ENCODE measurements at places on chromosomes 13 and 19.

DNA sequence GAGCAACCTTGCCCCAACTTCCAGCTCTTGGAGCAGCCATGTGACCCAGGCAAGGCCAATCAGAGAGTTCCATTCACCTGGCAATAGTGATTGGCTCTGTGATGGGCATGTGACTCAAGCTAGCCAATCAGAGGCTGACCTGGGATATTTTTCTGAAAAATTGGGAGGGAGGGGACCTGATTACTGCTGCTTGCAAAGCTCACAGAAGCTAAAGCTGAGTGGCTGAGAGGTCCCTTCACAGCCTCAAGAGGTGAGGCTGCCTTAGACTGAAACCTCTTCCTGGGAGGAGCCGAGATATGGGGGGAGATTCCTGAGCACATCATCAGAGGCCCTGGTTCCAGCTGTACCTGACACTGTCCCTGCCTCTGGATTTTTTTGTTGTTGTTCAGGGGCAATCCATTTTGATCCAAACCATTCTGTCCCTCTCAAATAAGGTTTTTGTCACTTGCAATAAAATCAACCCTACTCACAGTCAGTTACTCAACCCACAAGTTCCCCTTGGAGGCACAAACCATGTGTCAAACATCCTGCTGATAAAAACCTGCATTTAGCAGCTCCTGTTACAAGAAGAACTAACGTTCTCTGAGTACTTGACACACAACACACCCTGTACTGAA lies 4.8 kb downstream of the CIB3 start:
- DNase-seq, result no peak

DNA sequence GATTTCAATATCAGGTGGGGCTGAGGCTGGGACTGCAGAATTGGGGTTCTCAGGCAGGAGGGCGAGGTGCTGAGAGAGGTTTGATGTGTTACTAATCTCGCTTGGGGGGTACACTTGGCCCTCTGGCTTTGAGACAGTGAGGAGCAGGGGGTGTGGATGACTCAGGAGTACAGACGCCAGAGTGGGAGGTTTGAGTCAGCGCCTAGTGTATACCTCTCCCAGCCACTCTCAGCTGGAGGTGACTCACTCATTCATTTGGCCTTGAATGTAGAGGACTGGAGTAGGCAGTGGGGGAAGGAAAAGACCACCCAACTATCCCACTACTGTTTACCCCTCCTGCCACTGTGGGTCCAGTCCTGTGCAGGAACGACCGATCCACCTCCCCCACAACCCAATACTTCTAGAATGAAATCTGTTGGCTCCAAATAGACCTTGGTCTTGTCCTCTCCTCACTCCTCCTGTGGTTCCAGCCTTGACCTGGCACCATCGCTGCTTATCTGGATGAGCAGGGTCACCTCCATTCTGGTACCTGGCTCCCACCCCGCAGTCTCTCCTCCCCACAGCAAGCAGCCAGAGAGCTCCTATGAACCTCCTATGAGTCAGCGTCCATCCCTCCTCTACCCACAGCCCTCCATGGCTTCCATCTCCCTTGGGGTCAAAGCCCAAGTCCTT lies 20.1 kb upstream of the ZNRF4 start:
- DNase-seq, result no peak

DNA sequence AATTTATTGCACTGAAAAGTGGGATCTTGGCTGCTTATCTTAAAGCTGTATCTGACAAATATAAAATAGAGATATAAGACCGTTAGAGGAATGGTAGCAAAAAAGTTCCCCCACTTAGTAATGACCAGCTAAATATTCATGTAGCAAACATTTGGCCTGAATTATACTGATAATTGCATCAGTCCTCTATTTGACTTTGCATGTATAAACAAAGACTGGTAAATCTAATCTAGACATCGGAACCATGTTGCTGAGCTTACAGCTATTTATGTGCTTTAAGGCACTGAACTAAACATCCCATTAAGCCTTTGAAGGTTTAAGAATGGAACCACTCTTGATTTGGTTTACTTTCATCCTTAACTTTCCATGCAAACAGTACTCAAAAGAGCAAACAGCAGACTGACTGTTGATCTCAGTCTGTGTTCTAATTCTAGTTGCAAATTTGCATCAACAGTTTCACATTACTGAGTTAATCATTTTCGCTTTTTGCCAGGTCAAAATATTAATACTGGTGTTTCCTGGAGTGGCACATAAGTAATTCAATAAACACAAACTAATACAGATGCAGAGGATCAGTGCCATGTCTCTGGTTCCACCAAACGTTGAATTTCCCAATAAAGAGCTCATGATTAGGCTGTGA lies 203.5 kb upstream of the HTR2A start:
- no peak for DNase-seq

DNA sequence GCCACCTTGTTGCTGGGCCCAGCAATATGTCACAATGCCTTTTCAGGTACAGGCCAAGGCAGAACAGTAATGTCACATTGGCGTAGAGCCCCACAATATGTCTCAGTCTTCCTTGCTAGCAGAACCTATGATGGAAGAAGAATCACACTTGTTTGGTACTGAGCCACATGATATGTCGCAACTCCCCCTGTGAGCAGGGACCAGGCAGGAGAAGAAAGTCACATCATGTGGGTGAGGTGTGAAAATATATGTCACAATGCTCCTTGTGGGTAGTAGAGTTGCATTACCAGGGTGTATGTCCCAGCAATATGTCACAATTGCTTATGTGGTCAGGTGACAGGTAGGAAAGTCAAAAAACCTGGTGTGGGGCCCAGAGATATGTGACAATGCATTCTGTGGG lies 7.1 kb upstream of the ZNF91 start:
- DNase-seq, result no peak

GRCh38 chr13:71712988-71713653 lies 153.9 kb downstream of the DACH1 start:
- DNase-seq, result no peak

- DNase-seq, result peak; percentile 76
These were observed 805 bp downstream of the TMEM205 start for GRCh38 chr19:11345122-11345803.

GRCh38 chr19:55216461-55217198 lies 7.3 kb upstream of the PTPRH start:
- DNase-seq, result peak; percentile 79

DNA sequence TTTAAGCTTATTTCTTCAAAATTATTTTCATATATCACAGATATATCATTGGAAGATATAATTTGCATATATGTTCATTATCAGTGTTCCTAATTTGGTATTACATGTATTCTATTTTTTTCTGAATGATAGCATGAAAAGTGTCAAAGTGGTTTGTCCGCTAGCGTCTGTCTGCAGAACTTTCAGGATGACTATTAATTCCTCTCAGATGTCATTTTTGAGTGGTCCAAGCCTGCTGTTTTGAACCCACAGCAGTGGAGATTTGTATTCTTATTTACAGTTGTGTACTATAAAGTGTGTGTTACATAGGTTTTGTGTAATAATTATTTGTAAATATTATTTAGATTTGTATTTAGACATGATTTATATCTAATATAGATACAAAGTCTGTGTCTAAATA lies 8.5 kb downstream of the UTP14C start:
- no peak for DNase-seq

DNA sequence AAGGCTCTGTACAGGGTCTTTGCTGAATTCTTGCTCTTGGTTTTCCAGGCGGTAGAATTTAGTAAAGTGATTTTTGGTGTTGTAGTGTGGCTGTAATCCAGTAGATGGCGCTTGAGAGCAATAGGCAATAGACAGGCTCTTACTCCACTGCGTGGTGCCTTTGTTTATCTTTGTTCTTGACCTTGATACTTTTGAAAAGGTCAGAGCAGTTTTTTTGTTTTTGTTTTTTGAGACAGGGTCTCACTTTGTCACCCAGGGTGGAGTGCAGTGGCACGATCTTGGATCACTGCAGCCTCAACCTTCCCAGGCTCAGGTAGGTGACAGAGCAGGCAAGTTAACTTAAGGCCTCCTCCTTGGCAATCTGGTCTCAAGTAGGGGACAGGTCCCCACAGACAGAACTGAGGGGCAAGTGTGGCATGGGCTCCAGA lies 12.2 kb upstream of the LILRA5 start:
- no peak for DNase-seq

- DNase-seq, result no peak
These were observed 1336.5 kb downstream of the UQCRFS1 start for GRCh38 chr19:27876489-27876888.

- no peak for DNase-seq
These were observed 6.2 kb upstream of the ZNF529 start for GRCh38 chr19:36579255-36579654.

DNA sequence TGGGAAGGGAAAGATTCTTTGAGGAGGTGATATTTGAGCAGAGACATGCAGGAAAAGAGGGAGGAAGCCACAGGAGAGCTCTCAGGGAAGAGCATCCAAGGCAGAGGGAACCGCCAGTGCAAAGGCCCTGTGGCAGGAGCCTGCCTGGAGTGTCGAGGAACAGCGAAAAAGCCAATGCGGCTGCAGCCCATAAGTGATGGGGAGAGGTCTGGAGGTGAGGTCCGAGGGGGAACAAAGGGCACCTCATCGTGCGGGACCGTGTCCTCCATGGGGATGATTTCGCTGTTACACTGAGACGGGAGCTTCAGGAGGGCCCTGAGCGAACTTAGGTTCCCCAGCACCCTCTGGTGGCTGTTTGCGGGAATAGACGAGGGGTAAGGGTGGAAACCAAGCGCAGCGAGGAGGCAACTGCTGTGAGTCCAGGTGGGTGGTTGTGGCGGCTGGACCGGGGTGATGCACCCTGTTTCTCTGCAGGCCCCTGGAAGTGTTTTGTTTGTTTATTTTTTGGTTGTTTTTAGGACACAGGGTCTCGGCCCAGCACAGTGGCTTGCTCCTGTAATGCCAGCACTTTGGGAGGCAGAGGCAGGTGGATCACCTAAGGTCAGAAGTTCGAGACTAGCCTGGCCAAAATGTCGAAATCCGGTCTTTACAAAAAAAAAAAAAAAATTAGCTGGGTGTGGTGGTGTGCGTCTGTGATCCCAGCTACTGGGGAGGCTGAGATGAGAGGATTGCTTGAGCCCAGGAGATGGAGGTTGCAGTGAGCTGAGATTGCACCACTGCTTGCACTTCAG lies 5.9 kb upstream of the EHD2 start:
- DNase-seq, result peak; percentile 69
